NCI-H2107 (cell line): ENCODE measurements at places on chromosomes 2 and 18.

GRCh38 chr2:37619230-37619958 lies 52.0 kb downstream of the CDC42EP3 start:
- no peak for DNase-seq

GRCh38 chr2:166297951-166298350 lies 77.8 kb downstream of the SCN9A start:
- no peak for DNase-seq

- DNase-seq: no peak
These were observed 41.0 kb downstream of the LPIN2 start for GRCh38 chr18:2971741-2972552.

DNA sequence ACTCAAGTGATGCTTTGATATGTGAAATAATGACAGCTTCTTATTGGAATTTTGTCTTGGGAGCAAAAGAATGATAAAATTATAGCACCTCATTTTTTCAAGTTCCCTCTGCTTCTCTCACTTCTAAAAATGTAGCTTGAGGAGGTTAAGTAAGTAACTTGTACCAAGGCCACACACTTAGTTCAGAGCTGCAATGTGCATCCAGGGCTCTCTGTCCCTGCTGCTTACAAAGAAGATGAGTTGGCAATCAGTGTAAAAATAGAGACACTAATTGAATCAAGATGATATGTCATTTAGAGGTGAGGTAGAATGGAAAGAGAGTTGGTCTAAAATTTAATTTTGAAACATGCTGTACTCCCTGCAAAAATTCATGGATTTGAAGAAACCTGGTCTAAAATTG lies 312.0 kb upstream of the TNP1 start:
- no peak for DNase-seq

DNA sequence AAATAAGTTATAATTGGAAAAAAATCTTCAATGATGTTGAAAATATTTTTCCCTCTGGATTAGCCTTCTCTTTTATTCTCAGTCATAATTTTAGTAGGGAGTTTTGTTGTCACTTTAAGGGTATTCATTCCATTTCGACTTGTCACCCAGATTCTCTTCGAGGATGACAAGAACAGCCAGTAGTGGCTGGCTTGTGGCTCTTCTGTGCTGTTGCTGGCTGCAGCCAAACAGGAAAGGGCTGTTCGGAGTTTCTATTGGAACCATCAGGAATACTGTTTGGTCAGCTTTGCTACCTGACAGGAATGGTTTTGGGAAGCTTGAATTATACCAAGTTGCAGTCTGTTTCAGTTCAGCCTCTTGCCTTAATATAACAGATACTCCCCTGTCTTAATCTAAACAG lies 41.6 kb downstream of the MGAT5 start:
- DNase-seq: no peak

DNA sequence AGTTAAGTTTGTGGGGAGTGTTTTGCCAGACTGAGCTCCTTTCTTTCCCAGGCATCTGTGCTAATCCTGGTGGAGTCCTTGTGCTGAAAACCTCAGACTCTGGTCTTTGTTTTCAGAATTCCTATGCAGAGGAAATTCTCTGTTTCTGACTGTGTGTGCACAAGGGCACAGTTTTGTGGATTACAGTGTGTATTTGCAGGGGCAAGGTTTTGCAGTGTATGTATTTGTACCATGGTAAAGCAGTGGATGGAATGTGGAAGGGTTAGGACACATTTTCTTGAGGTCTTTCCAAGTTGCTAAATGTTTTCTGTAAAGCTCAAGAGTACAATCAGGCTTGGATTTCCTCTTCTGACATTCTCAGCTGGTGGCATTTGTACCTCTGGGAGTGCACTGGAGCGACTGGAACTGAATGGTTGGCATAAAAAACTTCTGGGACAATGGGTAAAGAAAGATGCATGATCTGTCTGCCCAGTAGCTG lies 139.5 kb upstream of the RND3 start:
- no peak for DNase-seq

- DNase-seq: no peak
These were observed 124.1 kb downstream of the ANKRD30BL start for GRCh38 chr2:132037527-132038178.

DNA sequence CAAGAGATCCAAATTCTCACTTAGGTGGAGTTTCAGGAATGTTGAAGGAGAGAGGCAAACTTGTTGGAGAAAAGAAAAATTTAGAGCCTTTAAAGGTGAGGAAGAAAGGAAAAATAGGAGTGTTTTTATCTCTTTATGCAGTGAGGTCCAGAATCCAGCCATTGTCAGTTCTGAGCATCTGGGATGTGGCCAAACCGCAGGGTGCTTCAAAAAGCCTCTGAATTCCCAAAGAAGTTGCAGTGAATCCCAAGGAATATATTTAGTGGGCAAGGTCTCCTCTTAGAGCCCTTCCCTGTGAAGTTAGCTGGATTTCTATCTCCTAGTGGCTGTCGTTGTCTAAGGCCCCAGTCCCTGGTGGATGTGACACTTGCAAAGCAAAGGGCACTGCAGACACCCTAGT lies 51.2 kb downstream of the MTCL1 start:
- DNase-seq: no peak

DNA sequence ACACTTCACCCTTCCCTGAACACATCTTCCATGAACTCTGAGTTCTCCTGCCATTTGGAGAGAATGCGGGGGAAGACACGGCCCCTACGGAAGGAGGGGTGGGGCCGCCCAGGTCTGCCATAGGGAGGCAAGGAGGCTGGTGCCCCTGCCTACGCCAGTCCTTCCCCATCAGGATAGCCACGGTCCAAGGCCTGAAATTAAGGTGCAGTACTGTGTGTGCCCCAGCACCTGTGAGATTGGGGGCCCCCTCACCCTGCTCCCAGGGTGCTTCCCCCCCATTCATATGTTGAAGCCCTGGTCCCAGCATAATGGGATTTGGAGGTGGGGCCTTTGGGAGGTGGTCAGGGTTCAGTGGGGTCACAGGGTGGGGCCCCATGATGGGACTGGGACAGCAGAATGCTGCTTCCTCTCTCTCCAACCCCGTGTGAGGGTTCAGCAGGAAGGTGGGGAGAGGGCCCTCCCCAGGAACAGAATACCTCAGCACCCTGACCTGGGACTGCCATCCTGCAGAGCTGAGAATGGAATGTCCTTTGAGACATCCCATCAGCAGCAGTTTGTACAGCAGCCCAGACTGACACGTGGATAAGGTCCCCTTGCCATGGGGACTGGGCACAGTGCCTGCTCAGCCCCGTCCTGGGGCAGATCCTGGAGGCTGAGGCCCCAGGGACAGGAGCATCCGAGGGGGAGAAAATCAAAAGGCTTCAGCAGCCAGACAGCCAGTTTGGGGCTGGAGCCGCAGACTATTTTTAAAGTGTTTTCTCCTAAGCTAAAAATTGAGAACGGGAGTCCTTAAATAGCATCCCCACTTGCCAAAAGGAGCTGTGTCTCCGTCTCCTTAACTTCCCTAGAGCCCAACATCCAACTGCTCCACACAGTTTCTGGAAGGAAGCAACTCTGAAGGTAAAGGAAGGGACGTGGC lies 105.1 kb downstream of the NDUFA10 start:
- DNase-seq: no peak

GRCh38 chr18:56738184-56738583 lies 87.0 kb downstream of the WDR7 start:
- no peak for DNase-seq

DNA sequence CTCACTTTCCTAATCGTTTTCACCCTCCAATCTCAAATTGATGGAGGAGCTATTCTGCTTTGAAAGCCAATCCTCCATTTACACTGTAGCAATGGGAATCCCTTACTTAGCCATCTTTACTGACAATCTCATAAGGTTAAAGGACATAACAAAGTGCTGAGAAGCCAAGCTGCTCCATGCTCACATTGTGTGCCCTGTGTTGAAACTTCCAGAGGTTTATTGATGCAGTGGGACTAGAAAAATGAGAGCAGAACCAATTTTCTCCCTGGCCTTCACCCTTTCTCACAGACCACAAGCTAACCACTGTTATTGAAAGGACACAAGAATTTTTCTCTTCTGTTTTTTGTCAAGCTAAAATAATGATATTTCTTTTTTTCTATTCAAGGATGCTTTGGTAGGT lies 63.8 kb downstream of the CSRNP3 start:
- DNase-seq: no peak

DNA sequence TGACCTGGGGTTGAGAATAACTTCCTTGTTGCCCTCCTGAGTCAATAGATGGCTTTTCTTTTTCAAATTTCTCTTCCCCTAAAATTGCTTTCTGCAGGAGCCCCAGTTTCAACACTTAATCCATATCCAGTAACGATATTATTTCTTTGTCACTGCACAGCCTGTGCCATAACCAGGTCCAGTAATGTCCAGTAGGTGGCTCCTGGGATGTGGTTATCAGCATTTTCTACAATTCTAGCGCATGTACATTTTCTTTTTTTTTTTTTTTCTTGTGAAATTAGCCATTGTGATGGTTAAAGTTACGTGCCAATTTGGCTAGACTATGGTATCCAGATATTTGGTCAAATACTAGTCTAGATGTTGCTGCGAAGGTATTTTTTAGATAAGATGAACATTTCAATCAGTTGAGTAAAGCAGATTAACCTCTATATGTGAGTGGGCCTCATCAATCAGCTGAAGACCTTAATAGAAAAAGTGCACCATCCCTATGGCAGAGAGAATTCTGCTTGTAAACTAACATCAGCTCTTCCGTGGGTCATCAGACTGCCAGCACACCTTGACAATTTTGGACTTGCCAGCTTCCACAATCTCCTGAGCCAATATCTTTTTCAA lies 72.9 kb upstream of the SCG2 start:
- no peak for DNase-seq

DNA sequence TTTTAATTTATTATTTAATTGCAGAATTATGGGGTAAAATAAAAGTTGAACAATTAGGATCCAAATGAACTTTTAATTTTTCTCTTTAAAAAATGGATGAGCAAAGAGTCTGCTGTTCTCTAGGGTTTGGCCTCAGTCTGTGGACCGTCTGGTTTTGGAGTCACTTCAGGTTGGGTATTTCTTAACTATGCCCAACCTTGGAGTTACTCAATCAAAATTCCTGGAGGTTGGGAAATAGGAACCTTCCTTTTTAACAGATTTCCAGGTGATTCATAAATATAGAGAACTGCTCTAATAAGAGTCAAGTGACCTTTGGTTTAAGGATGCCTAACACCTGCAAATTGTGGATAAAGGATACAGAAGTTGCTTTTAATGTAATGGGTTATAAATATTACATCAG lies 241.5 kb upstream of the GCFC2 start:
- no peak for DNase-seq

GRCh38 chr2:29014331-29014730 lies 33.2 kb downstream of the TOGARAM2 start:
- DNase-seq: no peak

- no peak for DNase-seq
These were observed 14.2 kb downstream of the STK39 start for GRCh38 chr2:168233166-168233565.

- no peak for DNase-seq
These were observed 112.8 kb downstream of the CELF4 start for GRCh38 chr18:37452682-37453385.

DNA sequence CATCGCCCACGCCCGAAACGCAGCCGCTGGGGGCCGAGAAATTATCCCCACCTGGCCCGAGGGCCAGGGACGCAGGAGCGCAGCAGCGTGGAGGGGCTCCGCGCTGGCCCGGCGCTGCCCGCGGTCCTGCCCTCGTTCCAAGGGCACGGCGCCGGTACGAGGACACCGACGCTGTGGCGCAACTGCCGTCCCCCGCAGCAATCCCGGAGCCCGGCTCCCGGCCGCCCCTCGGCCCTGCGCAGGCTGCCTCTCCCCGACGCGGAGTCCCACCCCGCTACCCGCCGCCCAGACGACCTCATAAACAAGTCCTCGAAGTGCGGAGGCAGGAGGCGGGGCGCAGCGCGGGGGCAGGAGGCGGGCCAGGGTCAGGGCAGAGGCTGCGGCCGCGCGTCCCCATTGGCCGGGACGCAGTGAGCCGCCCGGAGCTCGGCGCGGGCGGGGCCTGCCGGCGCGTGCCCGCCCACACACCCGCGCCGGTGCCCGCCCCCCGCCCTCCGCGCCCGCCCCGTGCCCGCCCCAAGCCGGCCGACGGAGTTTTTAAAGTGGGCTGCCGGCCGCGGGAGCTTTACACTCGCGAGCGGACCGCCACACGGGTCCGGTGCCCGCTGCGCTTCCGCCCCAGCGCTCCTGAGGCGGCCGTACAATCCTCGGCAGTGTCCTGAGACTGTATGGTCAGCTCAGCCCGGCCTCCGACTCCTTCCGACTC lies at the start of gene EPAS1:
Gene EPAS1, plus strand, starts transcription at position 568 of the 706 bp plus-strand sequence. CDS start 505 bp downstream, outside the sequence.
- DNase-seq: no peak

GRCh38 chr18:76487782-76488181 lies 7.3 kb downstream of the ZNF516 start:
- no peak for DNase-seq

- DNase-seq: no peak
These were observed 143.9 kb upstream of the CREB1 start for GRCh38 chr2:207385903-207386302.

DNA sequence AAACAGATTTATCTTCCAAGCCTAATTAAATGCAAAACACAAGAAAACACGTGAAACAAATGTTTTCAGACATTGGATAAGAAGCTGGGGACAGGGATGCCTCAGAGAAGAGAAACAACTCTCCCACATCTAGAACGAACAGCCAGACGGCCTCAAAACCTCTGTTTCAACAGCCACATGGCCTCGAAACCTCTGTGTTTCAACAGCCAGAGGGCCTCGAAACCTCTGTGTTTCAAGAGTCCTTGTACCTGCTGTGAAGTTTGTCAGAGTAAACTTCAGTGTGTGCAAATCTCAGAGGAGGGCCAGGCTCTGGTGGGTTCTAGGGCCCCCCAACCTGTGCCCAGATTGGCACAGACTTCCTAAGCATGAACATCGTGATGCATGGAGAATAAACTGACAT lies 43.3 kb upstream of the NFATC1 start:
- DNase-seq: no peak

- no peak for DNase-seq
These were observed 40.2 kb downstream of the PIKFYVE start for GRCh38 chr2:208306291-208306690.

DNA sequence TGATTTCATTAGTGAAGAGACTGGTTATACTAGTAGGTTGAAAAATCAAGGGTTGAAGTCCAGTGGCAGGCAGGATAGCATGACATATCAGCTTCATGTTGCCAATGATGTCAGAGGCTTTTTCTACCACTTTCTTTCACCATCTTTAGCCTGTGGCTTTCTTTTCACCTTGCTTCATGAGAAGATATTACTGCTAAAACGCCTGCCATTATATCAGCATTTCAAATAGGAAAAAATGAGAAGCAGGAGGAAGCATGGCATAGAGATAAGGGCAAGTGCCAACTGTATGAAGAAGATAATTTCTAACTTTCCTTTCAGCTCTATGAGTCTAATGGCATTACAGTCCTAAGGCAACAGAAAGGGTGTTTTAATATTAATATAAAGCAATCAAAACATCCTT lies 270.2 kb upstream of the SYT4 start:
- no peak for DNase-seq

GRCh38 chr2:224893848-224894247 lies 148.4 kb downstream of the DOCK10 start:
- no peak for DNase-seq

GRCh38 chr2:85327160-85327821 lies 498 bp downstream of the TGOLN2 start:
- DNase-seq: no peak
